ENCODE measurements at places on chromosomes 5 and 9. TPM values are rescaled to one million over a fixed set of nuclear protein-coding genes. Genes with fewer than 3 reads are reported as not detected.

PTGDS gene
- total RNA-seq, result 36.7 TPM

PCDHGB5 gene
- total RNA-seq, result 40.4 TPM

KIF27 gene
- total RNA-seq, result 3.8 TPM

ELOVL7 gene
- total RNA-seq, result 0.33 TPM

CRHBP gene
- 3.5 TPM for total RNA-seq

CEL gene
- 0.66 TPM for total RNA-seq

ZNF879 gene
- 4.9 TPM for total RNA-seq

IL13 gene
- not detected for total RNA-seq

MACIR gene
- total RNA-seq, result 7.7 TPM

BARX1 gene
- total RNA-seq, result not detected
